ENCODE measurements at places on chromosomes 7 and 10.

- DNase-seq: no peak
These were observed 11.5 kb upstream of the TAS2R39 start for GRCh38 chr7:143171697-143172096.

DNA sequence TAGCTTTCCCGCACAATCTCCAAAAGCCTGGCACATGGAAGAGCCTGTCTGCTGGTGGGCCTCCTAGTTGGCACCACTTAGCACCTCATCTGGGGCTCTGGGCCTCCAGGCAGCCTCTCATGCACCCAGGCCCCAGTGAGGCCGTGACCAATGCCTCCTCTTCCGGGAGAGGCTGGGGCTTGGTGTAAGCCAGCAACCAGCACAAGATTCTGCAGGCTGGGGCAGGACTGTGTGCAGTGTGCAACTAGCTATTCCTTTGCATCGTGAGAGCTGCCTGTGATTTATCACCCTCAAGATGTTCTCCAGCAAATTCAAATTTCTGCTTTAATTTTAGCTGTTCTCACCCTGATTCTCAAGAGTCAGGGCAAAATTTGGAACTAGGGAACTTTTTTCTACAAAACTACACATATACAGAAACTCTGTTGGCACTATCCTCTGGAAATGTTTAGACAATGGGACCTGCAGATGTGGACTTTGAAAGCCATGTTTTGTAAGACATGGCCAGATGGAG lies 603.7 kb upstream of the MKI67 start:
- no peak for DNase-seq

DNA sequence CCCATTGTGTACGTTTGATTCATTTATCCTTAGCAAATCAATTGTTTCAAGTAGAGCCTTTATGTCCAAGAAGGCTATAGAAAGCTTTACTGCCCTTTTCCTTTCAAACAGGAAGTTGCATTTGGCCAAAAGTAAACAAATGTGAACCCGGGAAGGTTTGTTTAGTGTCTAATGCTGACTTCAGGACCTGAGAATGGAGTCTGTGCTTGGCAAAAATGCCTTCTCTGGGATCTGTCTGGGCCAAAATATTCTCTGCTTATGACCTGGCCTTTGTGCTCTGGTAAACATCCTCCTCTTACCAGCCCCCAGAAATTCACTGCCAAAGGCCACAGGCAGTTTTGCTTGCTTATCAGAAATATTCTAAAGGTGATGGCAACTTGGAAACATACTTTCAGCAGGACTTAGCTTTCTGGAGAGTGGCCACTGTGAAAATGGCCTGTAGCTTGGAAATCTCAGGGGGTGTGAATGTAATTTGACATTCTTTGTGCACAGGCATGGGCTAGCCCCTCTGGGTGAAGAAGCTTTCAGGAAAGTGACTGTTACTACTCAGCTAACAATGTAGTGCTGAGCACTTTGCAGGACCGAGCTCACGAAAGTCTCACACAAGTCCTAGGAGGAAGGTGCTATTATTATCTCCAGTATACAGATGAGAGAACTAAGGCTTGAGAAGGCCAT lies 199.5 kb downstream of the PTEN start:
- DNase-seq: no peak

DNA sequence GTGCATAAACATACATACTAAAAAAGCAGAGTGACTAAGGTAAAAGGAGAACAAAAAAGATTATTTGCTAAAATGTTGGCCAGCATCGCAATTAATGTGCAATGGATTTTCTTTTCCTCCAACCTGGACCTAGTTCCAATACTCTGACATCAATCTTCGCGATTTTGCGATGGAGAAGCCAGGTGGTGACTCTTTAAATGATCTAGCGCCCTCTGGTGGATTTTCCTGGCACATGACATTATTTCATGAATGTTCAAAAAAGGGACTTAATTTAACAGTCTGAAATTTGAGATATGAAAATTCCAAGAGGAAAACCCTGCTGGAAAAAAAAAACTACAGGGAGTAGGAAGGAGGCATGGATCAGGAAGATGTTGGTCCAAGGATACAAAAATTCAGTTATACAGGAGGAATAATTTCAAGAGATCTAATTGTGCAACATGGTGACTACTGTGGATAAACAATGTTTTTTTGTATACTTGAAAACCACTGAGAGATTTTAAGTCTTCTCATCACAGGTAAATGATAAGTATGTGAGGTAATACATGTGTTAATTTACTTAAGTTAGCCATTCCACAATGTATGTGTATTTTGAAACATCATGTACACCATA lies 4.3 kb upstream of the KCNMA1 start:
- peak; percentile 50 for DNase-seq

DNA sequence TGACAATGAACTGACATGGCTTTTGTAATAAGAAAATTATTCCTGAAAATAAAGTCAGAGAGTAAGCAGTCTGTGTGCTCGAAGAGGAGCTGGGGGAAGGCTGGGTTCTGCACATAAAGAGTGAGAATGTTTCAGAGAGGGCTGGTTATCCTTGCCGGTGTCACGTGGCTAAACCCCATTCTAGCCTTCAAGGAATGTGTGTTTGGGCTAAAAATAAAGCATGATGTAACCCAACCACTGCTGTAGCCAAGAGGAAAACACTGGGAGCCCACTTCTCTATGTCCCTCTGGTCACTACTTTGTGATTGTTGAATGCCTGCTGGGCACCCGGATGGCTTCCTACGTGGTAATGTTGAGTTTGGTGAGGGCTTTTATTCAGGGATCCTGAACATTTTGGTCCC lies 23.5 kb downstream of the WDFY4 start:
- DNase-seq: no peak

DNA sequence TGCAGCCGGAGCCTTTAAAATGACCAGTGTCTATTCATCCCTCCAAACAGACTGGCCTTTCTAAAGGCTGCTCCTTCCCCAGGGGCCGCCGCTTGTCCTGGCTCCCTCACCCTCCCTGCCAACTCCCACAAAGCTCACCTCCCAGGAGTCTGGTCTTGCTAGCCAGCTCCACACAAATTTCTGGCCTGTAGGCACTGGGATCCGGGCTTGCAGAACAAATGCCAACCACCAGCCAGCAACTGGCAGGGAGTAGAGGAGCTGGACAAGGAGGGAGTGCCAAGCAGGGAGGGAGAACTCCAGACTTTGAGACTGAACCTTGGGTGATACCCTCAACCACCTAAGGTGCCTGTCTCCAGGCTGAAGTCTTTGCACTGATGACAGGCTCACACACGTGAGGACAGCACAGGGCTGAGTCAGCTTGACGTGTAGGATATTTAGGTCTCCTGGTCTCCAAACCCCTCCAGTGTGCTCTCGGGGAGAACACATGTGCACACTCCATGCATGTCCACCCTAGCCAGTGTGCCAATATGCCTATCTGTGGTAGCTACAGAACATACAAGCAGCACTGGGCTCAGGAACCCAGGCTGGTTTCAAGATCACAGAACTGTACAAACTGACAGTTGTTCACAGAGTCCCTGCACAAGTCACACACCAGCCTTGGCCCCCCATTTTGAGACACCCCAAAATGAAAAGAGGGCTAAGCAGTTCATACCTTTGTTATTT lies 6.0 kb downstream of the PAX2 start:
- no peak for DNase-seq

DNA sequence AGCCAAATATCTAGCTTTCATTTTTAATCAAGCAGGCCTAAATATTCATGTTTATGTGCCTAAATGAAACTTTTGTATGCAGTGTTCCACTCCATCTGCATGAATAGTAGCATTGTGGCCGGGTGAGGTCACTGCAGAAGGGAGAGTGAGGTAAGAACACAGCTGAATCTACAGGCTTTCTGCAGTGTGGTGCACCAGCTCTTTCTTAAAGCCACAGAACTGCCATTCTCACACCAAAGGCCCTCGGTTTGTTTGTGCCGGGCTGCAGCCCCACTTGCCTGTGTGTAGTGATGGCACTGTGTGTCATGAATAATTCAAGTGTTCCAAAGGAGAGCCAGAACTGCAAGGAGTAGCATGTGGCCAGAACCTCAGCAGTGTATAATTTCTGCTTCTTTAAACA lies 204.1 kb downstream of the TRIL start:
- peak; percentile 14 for DNase-seq

- peak; percentile 49 for DNase-seq
These were observed at the start of gene VWA2 for GRCh38 chr10:114239117-114239993. VWA2 (plus strand) TSS chr10:114239254; CDS start chr10:114248714, 9,460 bp downstream.

DNA sequence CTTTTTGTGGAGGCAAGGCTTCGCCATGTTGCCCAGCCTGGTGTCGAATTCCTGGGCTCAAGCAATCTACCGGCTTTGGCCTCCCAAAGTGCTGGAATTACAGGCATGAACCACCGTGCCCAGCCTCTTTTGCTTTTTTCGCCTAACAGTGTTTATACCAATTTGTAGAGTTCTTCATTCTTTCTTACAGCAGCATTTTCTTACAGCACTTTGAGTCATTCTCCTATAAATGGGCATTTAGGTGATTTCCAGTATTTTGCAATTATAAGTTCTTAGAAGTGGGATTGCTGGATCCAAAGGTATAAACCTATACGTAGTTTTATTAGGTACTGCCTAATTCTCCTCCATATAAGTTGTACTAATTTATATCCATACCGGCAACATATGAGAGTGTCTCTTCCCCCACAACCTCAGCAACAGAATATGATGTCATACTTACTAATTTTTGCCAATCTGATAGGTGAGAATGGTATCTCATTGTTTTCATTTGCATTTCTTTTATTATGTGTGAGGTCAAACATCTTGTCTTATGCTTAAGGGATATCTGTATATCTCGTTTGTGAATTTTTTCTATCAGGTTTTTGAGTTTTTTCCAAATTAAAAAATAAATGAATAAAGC lies 39.1 kb downstream of the SUFU start:
- DNase-seq: no peak

DNA sequence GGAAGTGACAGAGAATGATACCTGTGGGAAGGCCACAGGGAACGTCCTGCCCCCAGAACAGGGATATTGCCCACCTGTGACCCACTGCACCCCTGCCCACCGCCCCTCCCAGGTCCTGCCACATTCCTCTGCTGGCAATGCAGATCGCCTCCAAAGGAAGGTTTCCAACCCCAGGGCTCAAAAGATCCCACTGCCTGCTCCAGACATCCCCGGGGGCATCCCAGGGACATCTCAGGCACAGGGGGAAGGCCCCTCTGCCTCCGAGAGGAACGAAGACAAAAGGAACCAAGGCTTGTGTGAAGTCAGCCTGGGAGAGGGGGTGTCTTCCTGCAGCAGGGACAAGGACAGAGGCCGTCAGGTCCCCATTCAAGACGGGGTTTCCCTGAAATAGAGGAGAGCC lies 28.5 kb downstream of the NUDT1 start:
- DNase-seq: no peak

DNA sequence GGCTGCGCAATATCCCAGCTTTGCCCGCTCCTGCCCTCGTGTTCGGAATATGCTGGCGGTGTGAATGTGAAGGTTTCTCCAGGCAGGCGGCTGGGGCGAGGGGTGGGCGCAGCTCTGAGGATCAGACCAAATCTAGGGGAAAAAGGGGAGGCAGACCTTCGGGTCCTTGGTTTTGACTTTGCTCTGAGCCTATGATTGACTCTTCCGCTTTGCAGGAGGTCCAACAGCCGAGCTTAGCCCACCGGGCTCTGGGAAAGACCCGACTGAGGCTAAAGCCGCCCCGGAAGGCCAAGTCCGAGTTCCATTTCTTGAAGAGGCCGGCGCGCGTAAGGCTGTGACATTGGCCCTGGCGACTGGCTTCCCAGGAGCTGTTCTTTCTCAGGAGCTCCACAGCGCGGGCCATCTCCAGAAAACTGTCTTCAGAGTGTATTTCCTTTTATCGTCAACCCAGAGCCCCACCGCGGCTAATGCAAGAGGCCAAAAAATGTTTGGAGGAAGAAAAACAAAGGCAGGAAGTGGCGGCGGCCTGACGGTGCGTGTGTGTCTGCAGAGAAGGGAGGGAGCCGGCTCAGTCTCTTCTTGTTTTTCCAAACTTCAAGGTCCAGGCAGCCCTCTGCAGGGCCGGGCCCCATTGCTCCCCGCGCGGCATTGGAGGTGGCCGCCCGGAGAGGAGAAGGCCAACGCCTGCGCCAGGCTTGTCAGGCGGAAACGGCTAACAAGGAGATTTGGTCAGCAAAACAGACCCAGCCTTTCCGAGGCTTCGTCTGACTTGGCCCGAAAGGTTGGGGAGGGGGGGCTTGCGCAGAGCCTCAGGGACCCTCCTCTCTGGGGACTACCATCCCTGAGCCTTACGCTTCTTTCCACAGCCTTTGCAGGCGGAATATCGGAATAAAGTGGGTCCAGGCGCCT lies 3.6 kb upstream of the HOXA11 start:
- peak; percentile 68 for DNase-seq

DNA sequence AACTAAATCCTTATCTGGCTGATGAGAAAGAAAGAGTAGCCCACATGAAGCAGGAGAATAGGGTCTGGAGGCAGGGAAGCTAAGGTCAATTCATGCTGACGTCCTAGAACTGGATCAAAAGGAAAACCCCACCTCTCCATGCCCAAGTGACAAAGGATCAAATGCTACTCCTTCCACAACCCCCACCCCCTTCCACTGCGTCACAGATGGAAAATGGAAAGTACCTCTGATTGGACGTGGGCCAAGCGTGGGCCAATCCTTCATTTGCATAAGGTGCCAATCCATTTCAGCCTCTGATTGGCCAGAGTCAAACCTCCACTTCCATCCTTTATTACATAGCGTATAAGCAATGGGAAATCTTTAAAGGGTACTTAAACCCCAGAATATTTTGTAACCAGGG lies 431.3 kb upstream of the ETV1 start:
- DNase-seq: no peak

DNA sequence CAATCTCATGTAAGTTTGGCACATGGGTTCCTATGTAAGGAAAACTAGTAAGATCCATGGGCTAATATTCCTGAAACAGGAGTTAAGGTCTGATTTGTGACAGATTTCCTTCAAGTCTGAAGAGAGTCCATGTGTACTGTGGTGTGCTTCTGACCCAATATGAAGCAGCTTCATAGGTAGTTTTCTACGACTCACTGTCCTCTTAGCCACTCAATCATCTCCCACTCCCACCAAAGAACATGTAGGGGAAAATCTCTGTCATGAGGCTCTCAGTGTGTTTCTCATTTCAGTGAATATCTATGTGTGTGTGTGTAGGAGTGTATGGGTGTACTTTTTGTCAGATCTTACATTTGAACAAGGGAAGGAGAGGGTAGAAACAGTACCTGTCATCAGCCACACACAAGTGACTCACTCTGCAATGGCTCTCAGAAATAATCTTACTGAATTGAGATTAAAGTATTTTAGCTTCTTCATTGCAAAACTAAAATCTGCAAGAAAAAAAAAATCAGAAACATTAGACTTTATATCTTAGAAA lies 31.1 kb downstream of the RELN start:
- no peak for DNase-seq

- DNase-seq: no peak
These were observed 5.8 kb downstream of the MINDY4 start for GRCh38 chr7:30776971-30777370.

- no peak for DNase-seq
These were observed 26.5 kb upstream of the CC2D2B start for GRCh38 chr10:95881316-95881715.
